GF-D8 (cell line): ENCODE measurements at places on chromosomes 12 and 14.

DNA sequence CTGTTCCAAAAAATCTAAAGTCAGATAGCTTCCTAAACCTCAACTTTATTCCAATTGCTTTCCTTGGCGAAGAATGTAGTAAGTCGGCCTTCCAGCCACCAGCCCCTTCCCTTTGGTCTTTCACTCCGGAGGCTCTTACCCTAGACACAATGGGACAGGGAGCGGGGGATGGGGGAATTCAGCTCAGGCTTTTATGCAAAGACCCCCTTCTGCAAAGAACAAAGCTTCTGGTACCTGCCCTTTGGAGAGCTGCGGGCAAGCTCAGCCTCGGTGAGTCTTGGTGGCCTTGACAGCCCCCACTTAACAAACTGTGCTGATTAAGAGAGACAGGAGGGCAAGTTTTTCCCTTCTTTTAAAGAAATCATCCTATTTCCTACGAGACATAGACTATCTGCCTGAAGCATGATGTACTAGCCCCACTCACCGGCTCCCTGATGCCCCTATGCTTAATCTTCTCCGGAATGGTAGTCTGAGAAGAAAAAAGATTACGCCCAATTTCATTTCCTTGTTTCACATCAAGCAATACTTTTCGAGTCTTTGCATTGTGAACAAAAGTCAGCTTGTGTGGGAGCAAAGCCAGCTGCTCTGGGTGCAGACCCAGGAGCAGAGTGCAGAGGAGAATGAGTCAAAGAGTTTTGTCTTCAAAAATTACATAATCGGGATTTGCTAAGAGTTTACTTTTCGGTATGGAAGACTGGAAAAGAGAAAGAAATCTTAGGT, 1.5 kb upstream of the NANOG start:
- no peak for DNase-seq

GRCh38 chr14:24307575-24308341, at the start of gene CIDEB:
TSS of gene CIDEB (minus strand) at chr14:24307977. CDS start at chr14:24307858, 119 bp downstream.
- DNase-seq: no peak

GRCh38 chr12:88108021-88108420, 33.9 kb downstream of the CEP290 start:
- DNase-seq: no peak

DNA sequence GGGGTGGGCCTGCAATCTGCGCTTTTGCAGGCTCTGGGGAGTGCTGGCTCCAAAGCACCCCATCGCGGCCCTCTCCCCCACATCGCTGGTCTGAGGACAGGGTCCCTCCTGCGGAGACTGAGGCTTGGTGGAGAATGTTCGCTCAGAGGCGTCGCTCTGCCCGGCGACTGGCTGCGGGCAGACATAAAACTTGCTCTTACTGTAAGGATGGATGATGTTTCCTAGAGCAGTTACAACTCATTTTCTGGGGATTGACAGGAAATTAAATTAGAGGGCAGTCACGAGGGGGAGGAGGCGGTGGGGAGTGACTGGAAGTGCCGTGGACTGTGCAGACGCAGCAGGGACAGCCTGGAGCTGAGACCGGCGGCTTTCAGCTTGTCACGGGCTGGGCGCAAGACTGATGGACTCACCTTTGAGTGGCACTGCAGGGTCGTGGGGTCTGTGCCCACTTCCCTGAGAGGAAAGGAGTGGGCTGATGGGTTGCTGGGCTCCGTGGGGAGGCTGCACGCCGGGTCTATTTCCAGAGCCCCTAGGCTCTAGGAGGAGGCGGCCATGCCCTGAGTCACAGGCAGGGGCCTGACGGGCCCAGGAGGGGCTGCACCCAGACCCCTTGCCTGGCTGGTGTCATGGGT, 32.8 kb downstream of the NOC4L start:
- no peak for DNase-seq

- no peak for DNase-seq
Measured at GRCh38 chr14:69045857-69046475, 66.9 kb upstream of the ACTN1 start.
